Left colon (tissue), 2 donors: ENCODE measurements at places on chromosomes 6 and 20.

- peak; percentile 97 for DNase-seq
These were observed at the start of gene ASCC3 for GRCh38 chr6:100880853-100881706. Gene ASCC3, minus strand, starts transcription at chr6:100881329. Its CDS starts 13,332 bp downstream, at chr6:100867997.

DNA sequence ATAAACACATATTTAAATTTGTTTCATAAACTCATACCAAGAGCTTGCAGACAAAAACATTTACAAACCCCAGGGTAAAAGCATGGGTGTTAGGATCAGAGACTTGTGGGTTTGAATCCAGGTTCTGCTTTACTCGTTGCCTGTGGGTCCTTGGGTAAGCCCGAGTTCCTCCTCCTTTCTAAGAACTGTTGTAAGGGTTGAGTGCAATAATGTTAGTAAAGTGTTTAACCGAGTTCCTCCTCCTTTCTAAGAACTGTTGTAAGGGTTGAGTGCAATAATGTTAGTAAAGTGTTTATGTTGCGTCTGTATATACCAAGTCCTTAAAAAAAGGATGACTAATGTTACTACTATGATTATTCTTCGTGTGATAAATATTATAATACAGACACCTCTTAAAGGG is 18.7 kb downstream of the CCDC170 start:
- DNase-seq, result no peak

DNA sequence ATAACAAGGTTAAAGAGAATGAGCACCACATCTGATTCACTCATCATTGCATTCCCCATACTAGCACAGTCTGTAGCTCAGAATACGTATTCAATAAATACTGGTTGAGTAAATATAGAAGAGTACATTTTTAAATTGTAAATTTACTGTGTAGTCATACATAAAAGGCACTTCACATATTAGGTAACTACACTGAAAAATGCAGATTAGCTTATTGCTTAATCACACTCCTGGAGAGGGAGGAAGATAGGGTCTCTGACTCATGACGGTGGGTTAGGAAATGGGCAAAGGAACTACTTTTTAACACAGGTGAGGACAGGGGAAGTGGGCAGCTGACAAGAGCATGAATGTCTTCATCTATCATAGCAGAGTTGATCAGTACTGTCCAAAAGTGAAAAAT is 133.2 kb downstream of the TBC1D32 start:
- DNase-seq, result no peak

DNA sequence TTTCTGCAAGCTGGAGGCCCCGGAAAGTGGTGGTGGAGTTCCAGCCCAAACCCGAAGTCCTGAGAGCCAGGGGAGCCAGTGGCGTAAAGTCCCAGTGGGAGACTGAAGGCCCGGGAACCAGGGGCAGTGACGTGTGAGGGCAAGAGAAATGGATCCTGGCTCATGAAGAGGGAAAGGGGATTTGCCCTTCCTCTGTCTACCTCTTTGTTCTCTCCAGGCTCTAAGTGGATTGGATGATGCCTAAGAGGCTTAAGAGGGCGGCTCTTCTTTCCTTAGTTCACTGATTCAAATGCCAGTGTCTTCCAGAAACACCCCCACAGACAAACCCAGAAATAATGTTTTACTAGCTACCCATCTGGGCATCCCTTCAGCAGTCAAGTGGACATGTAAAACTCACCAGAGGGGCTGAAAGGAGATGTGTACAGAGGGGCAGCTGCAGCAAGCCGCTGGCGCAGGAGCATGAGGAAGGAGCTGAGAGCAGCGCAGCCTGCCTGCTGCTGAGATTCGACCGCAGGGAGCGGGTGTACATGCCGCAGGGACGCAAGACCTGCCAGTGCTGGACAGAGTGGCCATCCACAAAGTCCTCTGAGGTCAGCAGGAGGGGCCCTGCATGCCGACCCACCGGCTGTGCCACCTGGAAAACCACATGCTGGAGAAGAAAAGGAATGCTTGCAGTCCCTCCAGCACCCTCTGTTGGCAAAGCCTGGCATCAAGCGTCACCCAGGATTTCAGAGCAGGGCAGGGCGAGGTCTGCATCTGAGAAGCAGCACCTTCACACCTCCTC is 29.5 kb downstream of the CDYL start:
- peak; percentile 51 for DNase-seq

DNA sequence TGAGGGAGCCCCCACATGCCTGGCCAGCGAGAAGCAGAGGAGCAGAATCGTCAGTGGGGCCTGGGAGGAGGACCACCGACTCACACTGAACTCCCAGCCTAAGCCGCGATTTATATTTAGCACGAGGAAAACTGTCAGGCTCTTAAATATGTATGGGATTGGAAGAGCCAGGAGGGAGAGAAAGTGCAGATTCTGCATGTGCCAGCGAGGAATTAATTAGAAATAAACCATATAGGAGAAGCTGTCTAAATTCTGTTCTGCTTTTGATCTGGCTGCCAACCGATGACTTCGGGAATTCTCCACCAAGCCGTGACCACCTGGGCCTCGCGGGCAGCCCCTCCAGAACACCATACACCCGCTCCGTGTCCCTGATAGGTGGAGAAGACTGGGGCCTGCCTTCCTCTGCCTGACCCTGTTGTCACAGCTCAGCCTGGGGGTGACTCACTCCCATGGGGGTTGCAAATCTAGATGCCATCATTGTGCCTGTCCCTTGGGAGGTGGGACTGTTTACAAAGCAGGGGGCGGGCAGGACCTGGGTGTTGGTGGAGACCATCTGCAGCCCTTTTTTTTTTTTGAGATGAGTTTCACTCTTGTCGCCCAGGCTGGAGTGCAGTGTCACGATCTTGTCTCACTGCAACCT is 91.1 kb upstream of the PMEPA1 start:
- DNase-seq, result no peak

DNA sequence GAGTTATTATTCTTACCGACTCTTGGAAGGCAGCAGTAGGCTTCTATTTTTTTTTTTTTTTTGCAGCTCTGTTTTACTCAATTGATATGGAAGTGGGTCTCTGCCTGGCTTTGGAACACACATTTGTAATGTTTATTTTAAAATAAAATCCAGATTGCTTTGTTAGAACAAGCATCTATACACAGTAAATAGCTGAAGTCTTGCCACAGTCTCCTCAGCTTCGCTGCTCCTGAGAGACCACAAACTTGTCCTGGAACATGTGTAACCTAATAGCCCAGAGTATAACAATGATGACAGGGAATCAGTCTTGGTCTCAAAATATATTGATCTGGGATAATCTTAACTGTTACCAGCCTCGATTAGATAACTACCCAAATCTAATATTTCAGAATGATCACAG is 299.8 kb upstream of the NOX3 start:
- DNase-seq, result no peak

GRCh38 chr20:33784225-33784624 is 26.9 kb upstream of the CHMP4B start:
- DNase-seq, result no peak

DNA sequence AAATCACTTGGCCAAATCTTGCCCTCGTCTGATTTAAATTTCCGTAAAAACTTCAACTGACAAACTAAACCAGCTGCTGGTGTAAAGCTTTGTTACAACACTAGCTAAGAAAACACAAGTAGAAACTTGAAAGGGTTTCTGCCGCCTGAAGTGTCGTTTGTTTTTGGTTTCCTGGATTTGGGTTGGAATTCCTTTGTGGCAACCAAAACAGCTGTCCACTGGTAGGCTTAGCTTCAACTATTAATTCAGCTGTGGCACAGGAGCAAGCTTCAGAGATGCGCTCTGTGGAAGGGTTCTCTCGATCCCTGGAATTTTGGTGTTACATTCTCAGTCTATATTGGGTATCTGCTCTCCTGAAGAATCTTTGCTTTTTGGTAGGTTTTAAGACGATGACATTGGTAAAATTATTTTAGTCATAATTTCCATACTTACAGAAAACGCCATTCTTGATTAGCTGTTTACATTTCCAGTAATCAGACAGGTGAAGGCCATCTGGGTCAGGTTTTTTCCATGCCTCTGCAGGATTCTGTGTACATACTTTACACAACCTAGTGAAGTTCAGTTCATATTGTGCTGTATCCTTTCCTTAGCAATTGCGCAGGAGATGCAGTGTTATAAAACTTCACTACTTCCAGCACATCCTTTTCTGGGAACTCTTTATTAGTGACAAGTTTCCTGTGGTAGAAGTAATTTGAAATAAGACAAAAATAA is 29.9 kb upstream of the SAMD3 start:
- no peak for DNase-seq

DNA sequence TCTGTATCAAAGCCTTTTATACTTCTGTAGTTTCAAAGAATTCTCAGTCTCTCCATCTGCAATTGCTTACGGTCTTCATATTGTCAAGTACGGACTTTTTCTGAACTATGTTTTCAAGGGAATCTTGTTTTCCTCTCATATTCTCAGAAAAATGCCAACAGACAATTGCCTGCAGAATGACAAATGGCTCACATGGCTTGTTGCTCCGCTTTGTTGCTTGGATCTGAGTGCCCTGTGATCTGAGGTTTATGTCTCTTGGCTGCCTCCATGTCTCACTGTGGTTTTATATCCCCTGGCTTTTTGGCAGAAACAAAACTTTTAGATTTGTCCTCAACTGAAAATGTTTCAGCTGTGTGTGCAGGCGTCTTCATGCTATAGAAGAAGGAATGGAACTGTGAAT is 285.4 kb upstream of the CHD6 start:
- no peak for DNase-seq

DNA sequence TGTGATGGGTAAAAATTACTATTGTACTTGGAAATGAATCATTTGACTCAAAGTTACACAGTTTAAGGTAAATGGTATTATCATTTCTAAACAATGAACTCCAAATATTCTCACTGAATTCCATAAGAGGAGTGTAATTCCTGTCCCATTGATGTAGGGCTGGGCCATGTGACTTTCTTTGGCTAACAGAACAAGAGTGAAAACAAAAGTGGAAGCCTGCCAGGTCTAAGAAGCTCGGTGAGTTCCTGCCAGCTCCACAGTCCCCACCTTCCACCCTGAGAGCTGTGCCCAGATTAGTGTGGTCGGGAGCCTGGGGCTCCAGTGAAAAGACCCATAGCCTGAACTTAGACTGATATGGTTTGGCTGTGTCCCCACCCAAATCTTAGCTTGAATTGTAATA is 24.6 kb downstream of the TBXT start:
- DNase-seq, result no peak
